ENCODE measurements at places on chromosomes 3 and 15. TPM values are rescaled to one million over a fixed set of nuclear protein-coding genes. Genes with fewer than 3 reads are reported as not detected.

Gene CSPG4
- polyA plus RNA-seq: 0.03 TPM

- DNase-seq: no peak
These were observed 215.6 kb downstream of the WNT5A start for GRCh38 chr3:55271549-55271948.

Gene PHLDB2
- polyA plus RNA-seq: 2.1 TPM

DNA sequence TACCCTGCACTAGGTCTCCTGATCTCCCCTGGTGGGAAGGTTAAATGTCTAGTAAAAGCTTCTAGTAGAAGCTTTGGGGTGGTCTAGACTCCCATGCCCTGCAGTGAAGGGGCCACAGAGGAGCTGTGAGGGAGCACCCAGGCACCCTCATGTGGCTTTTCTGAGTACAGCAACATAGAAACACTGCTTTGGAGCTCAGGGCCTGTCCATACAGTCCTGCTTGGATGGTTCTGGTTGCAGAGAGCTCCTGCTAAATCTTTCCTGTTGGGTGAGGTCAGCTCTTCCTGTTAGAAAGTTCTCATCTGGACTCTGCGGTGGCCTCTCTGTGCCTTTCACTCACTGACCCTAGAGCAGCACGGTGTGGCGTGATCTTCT, 47.8 kb downstream of the GPD1L start:
- DNase-seq: no peak

Measured in naive B cell (primary cell).